OCI-M1 (cell line): ENCODE measurements at places on chromosomes 3 and 15.

DNA sequence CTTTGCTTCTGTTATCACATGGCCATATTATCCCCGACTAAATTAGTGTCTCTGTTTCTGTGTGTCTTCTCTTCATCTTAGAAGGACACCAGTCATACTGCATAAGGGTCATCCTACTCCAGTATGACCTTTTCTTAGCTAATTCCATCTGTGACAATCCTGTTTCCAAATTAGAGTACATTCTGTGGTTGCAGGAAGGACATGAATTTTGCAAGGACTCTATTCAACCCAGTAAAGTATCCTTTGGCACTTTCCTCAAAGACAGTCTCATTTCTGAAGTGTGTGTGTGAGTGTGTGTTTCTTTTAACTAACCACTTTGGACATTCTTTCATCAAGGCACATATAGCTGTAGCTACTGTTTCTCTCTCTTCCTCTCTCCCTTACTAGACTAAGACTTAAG, 15.2 kb upstream of the MME start:
- DNase-seq: no peak

DNA sequence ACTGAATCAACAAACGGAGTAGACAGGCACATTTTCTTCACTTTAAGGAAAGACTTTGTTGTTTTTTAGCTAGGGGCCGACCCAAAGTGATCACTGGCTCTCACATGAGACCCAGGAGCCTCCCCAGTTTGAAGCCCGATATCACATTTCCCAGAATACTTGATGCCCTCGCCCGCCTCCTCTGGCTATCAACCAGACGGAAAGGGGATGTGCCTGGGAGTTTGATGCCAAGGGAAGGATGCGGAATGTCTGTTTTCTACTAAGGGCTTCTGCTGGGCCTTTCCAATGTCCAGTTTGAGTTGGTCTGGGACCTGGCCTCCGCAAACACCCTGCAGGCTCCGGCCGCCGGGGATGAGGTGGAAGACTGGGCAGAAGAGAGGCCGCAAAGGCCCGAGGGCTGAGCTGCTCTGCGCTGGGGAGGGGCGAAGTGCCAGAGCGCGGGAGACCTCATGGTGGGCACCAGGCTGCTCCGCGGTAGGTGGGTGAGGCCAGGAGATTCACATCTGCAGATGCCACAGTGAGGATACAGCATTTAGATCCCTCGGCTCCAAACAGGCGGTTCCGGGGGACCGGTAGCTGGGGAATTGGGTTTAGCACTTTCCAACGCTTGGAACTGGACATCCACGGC, 491 bp upstream of the ZNF774 start:
- no peak for DNase-seq

- DNase-seq: no peak
Observed at GRCh38 chr15:31102039-31102321, 455 bp upstream of the TRPM1 start.

- DNase-seq: peak; percentile 25
Observed at GRCh38 chr15:35479423-35479822, 66.5 kb downstream of the DPH6 start.

DNA sequence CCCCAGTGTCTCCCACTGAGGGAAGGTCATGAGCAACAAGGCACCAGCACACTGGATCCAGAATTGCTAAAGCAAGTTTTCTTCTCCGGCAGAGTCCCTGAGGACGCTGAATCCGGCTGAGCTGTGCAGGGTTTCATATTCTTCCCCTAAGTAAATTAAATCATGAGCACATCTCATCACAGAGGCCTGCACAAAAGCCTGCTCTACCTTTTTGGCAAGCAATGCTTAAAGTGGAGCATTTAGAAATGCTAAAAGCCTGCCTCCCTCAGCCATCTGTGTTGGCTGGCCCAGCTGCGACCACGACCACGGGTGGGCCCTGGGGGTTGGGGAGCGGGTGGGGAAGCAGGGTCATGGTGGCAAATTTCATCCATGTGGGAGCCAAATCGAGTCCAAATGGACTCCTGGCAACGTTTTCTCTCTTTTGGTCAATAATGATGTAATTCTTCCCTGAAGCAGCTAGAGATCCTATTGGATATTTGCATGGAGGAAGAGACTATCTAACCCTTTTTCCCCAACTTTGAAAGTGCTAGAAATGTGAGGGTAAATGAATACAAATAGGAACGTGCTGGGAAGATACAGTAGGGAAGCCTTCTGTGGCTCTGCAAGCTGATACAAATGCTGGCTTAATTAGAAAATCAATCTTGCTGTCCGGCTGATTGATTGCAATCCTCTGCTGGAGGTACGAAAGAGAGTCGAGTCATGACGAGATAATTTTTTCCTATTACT, 532.8 kb upstream of the TBL1XR1 start:
- DNase-seq: no peak

GRCh38 chr3:73828348-73828747, 203.6 kb upstream of the PDZRN3 start:
- no peak for DNase-seq

GRCh38 chr15:40448354-40448753, 7.6 kb downstream of the BAHD1 start:
- no peak for DNase-seq

DNA sequence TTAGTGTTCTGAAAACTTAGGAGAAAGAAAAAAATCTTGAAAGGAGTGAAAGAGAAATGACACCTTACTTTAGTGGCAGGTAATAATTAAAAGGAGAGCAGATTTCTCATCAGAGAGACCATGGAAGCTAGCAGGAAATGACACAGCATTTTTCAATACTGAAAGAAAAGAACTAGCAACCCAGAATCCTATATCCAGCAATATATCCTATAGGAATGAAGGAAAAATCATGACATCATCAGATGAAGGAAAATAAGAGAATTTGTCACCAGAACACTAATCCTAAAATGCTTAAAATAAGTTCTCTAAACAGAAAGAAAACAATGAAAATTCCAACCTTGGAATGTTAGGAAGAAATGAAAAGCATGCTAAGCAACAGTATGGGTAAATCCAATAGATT, 39.8 kb upstream of the MDFIC2 start:
- DNase-seq: no peak

DNA sequence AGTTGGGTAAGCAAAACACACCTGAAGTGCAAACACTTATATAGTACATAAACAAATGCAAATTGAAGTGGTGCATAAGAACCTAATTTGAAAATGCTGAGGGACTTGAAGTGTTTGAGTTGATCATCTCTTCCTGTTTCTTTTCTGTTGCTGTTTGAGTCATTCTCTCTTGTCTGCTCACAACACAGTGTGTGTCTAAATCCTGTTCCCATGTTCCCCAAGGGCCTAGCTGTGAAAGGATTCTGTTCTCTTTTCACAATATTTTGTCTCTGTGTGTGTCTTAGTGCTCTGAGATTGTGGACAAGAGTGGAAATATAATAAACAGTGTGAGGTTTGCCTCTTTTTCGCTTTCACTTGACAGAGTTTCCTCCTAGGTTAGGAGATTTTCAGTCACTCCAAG, 6.1 kb downstream of the CD96 start:
- peak; percentile 70 for DNase-seq

DNA sequence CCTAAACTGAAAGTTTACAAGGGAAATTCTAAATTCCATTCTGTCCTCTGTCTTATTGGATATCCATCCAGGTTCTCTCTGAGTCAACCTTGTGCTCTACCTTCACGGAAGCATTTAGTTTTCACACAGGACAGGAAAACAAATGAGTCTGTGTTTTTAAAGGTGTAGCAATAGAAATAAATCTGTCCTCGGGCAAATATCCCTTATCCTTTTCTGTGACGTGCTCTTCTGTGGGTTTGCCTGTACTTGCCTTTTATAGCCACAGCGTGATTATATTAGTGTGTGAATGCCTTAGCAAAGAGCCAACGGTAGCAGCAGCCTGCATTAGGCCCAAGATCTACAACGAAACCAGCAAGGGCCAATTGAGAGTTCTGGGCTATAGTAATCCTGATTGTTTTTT, 127.2 kb upstream of the PLSCR5 start:
- no peak for DNase-seq

DNA sequence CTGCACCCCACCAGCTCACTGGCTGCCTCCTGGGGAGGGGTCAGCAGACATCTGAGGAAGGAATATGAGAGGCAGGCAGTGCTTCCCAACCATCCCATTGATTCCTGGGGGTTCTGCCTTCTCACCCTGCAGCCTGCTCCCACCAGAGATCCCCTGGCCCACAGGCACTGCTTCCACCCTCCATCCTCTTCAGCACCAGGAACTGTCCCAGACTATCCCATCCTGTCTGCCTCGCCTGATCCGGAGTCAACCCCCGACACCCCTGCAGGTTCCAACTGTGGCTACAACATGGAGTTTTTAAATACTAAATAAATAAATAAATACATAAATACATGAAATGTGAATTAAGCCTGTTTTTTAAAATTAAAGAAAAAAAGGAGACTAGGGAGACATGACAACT, 43.6 kb downstream of the CACNA2D2 start:
- no peak for DNase-seq

- peak; percentile 96 for DNase-seq
Observed at GRCh38 chr15:45200799-45201556, 13.2 kb upstream of the SHF start.

DNA sequence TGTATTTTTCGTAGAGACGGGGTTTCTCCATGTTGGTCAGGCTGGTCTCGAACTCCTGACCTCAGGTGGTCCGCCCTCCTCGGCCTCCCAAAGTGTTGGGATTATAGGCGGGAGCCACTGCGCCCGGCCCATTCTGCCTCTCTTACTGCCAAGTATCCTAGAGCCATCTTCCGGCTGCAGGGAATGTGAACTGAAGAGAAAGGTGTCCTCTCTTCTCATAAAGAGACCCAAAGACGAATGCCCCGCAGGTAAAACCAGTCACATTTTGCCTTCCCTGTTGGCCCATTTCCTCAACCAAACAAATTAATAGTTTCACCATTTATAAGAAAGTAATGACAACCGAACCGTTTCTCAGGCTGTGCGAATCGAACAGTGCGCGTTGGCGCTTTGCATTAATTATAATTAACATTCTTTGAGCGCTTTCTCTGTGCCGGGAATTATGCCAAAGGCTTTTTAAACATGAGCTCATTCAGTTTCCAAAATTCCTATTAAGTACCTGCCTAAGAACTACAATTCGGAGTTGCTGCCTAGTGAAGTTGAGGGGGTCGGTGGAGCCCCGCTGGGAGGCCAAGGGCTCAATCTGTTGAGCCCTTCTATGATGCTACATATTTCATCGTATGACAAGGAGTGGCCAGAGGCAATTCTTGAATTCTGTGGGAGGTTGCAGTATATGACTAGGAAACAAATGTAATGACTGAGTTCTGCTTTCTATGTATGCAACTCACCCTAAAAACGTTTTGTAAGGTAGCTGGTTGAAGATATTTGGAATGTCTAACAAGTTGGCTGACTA, 819 bp upstream of the RPL24 start:
- no peak for DNase-seq

DNA sequence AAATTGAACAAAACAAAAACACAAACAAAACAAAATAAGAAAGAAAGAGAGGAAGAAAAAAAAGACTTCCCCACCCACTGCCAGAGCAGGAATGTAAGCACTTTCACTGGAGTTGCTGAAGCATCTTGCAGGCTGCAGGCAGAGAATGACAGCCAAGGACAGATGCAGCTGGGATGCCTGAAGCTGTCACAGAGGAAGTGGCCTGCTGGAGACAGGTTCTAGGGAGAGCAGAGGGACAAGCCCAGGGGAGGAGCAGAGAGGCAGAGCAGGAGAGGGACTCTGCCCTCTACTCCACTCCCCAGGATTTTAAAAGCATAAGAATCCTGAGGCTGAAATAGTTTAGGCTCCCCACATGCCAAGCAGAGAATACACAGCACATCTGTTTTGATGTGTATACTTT, 326.2 kb downstream of the TUSC7 start:
- DNase-seq: no peak

DNA sequence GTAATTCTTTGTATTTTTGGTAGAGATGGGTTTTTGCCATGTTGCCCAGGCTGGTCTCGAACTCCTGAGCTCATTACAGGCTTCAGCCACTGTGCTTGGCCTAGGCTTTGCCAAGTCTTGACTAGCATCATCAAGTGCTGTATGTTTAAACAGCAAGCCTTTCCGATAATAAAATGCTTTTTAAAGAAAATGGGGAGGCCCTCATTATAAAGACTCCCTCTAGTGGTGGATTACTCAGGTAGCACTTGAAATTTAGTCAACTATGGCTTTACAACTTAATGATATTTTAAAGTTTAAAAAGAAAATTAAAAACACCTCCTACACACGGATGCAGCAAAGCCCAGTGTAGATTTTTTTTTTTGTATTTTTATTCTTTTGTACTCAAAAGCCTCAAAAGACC, 213.6 kb downstream of the GAP43 start:
- peak; percentile 55 for DNase-seq

DNA sequence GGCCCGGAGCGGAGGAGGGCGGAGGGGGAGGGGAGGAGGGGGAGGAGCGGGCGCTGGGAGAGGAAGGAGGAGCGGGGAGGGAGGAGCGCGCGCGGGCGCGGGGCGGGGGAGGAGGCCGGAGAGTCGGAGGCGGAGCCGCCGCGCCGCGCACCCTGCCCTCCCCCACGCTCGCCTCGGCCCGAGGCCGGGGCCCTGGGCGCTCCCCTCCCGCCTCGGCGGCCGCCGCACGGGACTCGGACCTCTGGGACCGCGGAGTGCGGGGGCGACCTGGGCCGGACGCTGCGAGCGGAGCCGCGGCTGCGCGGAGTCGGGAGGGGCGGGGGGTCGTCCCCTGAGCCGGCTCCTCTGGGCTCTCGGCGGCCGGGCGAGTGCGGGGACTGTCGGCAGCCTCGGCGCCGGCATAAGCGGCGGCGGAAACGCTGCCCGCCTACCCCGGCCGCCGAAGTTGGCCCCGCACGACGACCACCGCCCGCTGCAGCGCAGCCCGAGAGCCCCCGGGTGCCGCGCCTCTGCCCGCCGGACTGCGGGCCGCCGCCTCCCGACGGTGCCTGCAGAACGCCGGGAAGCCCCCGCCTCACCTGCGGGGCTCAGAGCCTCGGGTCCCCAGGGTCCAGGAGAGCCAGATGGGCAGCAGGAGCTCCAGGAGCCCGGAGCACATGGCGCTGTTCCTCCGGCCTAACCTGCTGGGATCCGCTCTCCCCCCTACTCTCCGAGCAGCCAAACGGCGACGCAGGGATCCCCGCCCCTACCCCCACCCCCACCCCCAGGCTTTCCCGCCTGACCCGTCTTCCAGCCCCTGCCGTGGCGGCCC, 406 bp upstream of the GABRB3 start:
- DNase-seq: no peak

GRCh38 chr15:50496692-50497091, 49.8 kb downstream of the USP50 start:
- DNase-seq: no peak

- no peak for DNase-seq
Observed at GRCh38 chr3:112005091-112005672, 6.5 kb downstream of the TAGLN3 start.

DNA sequence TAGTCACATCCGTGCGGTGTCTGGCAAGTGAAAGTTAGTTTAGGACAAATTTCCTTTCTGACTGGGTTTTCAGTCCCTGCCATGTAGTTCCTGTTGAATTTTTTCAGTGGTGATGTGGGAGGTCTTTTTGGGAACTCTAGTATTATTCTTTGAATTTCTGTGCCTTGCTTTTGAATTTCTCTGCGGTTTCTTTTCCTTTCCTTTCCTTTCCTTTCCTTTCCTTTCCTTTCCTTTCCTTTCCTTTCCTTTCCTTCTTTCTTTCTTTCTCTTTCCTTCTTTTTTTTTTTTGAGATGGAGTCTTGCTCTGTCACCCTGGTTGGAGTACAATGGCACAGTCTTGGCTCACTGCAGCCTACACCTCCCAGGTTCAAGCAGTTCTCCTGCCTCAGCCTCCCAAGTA, 88.2 kb downstream of the CGNL1 start:
- DNase-seq: no peak

- no peak for DNase-seq
Observed at GRCh38 chr15:101500865-101501551, 11.5 kb upstream of the PCSK6 start.

GRCh38 chr3:195105389-195105788, 165.6 kb downstream of the XXYLT1 start:
- no peak for DNase-seq
